ENCODE measurements at places on chromosomes 6 and 20. TPM values are rescaled to one million over a fixed set of nuclear protein-coding genes. Genes with fewer than 3 reads are reported as not detected.

Gene TSBP1
- total RNA-seq = not detected

Gene WFDC2
- total RNA-seq = 1.2 TPM

Gene THBD
- total RNA-seq = 2.5 TPM

DNA sequence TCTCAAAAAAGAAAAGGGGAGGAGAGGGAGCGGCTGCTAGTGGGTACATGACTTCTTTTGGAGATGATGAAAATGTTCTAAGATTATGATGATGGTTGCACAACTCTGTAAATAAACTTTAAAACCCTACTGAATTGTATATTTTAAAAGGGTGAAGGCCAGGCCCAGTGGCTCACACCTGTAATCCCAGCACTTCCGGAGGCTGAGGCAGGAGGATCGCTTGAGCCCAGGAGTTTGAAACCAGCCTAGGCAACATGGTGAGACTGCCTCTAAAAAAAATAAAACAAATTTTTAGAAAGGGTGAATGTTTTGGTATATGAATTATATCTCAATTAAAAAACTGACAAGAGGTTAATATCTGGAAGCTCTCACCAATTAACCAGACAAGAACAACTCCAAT is 45.4 kb downstream of the BAK1 start:
- no peaks in the 10 kb centered on the region for H3K36me3 ChIP-seq
- no peak overlapping the region for H3K4me3 ChIP-seq
- no peak overlapping the region for H3K27ac ChIP-seq
- DNase-seq = no peak
- no peaks in the 10 kb centered on the region for H3K4me1 ChIP-seq

GRCh38 chr20:53834062-53834442 is 236.3 kb downstream of the BCAS1 start:
- H3K27me3 ChIP-seq = no peaks in the 10 kb centered on the region
- H3K4me1 ChIP-seq = peaks cover 2% of the 10 kb centered on the region
- DNase-seq = no peak
- no peak overlapping the region for H3K4me3 ChIP-seq
- H3K27ac ChIP-seq = no peak overlapping the region

DNA sequence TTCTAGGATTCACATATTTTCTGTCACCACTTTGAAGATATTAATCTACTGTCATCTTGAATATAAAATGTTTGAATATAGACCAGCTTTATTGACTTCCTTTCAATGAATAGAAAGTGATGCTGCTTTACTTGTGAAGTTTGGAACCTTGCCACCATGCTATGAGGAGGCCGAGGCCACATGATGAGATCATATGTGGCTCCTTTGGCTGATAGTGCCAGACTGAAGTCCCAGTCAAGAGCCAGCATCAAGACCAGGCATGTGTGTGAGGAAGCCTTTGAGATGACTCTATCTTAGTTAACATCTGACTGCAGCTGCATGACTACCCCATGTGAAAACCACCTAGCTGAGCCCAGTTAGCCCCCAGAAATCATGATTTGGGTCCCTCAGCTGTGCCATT is 169.5 kb downstream of the OTOR start:
- no peak overlapping the region for H3K4me3 ChIP-seq
- no peaks in the 10 kb centered on the region for H3K4me1 ChIP-seq
- H3K27ac ChIP-seq = no peak overlapping the region
- no peaks in the 10 kb centered on the region for H3K36me3 ChIP-seq
- DNase-seq = no peak

GRCh38 chr20:13684566-13685222 is 46.0 kb upstream of the TASP1 start:
- H3K27me3 ChIP-seq = no peaks in the 10 kb centered on the region
- H3K4me3 ChIP-seq = no peak overlapping the region
- H3K4me1 ChIP-seq = no peaks in the 10 kb centered on the region
- no peak for DNase-seq
- no peak overlapping the region for H3K27ac ChIP-seq

DNA sequence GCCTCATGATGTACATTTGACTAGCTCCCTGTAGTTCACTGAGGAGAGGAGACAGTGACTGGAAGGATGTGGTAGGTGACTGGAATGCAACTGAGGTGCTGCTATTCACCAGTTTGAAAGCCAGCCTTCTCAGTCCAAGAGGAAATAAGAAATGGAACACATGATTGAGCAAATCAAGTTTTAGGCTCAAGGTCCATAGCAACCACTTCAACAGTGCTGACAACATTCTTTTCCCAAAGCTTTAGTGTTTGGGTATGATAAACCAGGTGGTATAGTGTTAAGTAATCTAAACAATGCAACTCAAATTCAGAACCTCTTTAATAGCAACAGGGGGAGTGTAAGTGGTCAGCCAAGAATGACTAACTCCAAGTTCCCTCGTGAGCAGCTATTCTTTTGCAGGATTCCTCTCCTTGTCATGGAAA is 9.2 kb downstream of the ZHX3 start:
- no peak for DNase-seq
- no peaks in the 10 kb centered on the region for H3K27me3 ChIP-seq
- H3K4me1 ChIP-seq = peaks cover 24% of the 10 kb centered on the region
- no peak overlapping the region for H3K4me3 ChIP-seq

GRCh38 chr6:141808662-141809061 is 324.1 kb upstream of the GJE1 start:
- no peak overlapping the region for H3K4me3 ChIP-seq
- no peak overlapping the region for H3K27ac ChIP-seq
- DNase-seq = no peak

- H3K36me3 ChIP-seq = no peaks in the 10 kb centered on the region
- no peak for DNase-seq
- no peaks in the 10 kb centered on the region for H3K4me1 ChIP-seq
- H3K27ac ChIP-seq = no peak overlapping the region
- H3K27me3 ChIP-seq = no peaks in the 10 kb centered on the region
Measured at GRCh38 chr6:5772408-5773120, 234.2 kb downstream of the NRN1 start.

DNA sequence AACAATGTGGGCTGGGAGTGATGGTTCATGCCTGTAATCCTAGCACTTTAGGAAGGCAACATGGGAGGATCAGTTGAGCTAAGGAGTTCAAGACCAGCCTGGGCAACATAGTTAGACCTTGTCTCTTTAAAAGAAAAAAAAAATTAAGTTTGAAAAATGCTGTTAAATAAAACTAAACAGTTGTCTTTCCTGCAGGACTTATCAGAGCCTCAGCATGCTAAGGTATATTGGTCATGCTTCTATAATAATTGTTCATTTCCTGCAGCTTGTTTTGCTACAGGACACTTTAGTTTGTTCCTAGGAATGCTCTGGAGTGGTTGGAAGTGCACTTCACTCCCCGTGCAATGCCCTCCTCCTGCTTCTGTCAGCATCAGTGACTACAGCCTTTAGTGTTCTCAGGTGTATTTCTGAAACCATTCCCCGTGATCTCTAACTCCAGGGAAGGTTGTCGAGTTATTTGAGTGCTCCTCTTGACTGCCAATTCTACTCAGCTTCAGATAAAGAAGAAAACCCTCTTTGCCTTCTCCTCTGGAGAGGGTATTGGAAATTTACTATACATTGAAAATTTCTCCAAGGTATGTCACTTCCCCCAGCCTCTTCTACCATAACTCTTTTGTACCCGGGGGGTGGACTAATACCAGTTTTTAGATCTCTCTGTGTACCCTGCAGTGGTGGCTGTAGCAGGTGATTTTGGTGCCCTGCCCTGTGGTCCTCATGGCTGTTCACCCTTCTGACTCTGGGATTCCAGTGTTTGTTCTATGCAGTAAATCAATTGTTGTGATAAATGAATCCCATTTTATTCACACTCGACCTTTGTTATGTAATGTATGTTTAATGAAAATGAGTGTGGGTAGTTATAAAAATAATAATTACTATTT is 33.8 kb downstream of the NHLRC1 start:
- H3K27me3 ChIP-seq = no peaks in the 10 kb centered on the region
- H3K4me3 ChIP-seq = no peak overlapping the region
- DNase-seq = no peak

DNA sequence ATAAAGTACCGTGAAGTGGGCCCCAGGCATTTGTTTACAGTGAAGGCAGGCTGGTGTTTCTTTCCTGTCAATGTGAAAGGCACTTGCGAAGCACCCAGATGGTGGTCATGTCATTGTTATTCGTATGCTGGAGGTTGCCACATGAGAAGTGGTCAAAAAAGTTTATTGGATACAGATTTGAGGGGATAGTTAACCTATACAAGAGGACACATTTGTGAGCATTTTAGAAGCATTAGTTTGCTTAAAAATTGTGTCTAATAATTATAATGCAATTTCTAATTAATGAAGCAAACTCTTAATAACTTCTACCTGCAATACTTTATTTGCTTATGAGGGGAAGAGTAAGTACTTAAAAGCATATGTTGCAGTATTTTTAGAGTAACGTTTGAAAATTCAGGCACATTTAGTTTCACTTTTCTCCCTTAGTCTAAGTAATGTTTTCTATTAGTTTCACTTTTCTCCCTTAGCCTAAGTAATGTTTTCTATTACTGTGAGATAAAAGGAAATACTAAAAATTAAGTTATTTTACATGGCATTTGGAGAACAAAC is 120.7 kb upstream of the CLDN20 start:
- DNase-seq = no peak
- no peaks in the 10 kb centered on the region for H3K36me3 ChIP-seq
- H3K27ac ChIP-seq = peak overlapping the region; percentile 34
- peak overlapping the region; percentile 11 for H3K4me3 ChIP-seq

DNA sequence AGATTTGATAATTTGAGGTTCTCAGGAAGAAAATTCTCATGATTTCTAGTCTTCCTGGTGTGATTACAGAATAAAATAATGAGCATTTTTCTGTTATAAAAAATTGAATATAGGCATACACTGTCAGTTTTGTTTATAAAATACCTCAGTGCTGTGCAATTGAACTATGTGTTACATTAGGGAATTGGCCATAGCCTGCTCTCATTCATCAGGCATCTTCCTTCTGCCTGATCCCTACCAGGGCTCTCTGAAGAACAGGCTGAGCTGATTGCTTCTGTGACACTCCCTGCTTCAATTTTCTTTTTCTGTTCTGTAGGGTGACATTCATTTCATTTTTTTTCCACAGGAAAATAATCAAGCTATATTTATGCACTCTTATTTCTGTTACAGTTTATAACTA is 162.8 kb downstream of the PHF3 start:
- H3K4me3 ChIP-seq = no peak overlapping the region
- H3K36me3 ChIP-seq = no peaks in the 10 kb centered on the region
- H3K27me3 ChIP-seq = no peaks in the 10 kb centered on the region
- no peak overlapping the region for H3K27ac ChIP-seq

DNA sequence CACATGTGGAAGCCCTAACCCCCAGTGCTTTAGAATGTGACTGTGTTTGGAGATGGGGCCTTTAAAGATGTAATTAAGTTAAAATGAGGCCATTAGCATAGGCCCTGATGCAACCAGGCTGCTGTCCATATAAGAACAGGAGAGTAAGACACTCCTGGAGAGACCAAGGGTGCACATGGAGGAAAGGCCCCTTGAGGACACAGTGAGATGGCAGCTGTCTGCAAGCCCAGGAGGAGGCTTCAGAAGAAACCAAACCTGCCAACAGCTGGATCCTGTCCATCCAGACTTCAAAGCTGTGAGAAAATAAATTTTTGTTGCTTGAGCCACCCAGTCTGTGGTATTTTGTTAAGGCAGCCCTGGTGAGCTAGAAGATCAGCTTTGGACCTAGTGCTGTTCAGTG is 16.8 kb upstream of the SNRPB2 start:
- no peaks in the 10 kb centered on the region for H3K4me1 ChIP-seq
- H3K36me3 ChIP-seq = no peaks in the 10 kb centered on the region
- H3K4me3 ChIP-seq = no peak overlapping the region
- H3K27me3 ChIP-seq = no peaks in the 10 kb centered on the region

DNA sequence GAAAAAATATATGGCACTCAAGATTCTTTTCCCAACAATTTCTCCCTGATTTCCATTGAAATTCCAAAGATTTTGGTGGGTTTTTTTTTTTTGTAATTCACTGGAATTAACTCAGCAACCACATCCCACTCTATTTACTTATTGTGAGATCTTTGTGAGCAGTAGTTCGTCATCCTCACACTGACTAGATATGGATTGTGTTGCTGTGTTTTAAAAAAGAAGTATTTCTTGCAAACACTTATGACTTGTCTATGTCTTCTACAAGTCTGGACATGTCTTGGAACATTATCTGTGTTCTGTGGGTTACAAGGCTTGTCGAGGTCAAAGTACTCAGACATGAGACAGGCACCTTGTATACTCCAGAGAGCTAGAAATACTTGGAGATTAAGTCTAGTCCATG is 7.3 kb upstream of the TENT5A start:
- DNase-seq = no peak
- H3K4me3 ChIP-seq = no peak overlapping the region
- H3K36me3 ChIP-seq = no peaks in the 10 kb centered on the region
- no peaks in the 10 kb centered on the region for H3K27me3 ChIP-seq
- no peaks in the 10 kb centered on the region for H3K4me1 ChIP-seq
- no peak overlapping the region for H3K27ac ChIP-seq

DNA sequence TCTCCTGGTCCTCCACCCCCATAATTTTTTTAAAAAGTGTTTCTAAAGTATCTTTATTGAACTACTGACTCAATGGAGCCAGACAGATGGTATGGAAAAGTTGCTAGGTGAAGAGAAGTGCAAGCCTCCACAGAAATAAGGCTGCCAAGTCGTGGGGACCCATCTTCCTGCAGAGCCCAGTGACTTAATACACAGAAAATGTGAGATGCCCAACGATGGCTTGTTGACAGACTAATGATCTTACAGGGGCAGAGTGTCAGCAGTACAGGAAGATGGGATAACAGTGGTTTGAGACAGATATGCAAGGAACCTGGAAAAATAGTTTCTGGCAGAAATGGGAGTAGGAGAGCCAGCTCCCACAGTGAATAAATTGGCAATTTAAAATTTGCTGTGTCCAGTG is 43.3 kb downstream of the FYN start:
- no peak for DNase-seq
- no peak overlapping the region for H3K27ac ChIP-seq
- peaks cover 3% of the 10 kb centered on the region for H3K4me1 ChIP-seq
- no peaks in the 10 kb centered on the region for H3K27me3 ChIP-seq

DNA sequence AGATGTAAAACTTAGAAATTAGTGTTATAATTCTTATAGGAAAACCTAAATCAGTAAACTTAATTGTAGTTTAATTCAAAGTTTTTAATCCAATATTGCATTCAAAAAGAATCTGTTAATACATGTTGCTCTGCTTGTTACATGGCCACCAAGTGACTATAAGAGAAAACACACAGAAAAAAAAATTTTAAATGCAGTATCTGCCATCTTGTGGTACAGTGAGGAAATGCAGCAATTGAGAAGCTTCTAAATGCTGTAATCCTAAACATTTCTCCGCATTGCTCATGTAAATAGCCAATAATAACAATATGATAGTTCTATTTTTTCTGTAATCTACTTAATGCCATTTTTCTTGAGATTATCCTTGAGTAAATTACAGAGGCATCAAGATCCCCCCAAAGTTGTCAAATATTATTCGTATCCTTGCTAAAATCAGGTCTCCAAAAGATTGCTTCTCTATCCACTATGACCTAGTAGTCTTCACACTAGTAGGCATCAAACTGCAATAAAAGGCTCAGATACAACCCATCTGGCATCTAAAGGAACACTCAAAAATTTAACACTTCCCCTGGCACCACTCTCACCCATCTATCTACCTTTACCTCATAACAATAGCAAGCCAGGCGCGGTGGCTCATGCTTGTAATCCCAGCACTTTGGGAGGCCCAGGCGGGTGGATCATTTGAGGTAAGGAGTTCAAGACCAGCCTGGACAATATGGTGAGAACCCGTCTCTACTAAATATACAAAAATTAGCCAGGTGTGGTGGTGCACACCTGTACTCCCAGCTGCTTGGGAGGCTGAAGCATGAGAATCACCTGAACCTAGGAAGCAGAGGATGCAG is 34.6 kb downstream of the HDAC2 start:
- no peak overlapping the region for H3K27ac ChIP-seq
- H3K27me3 ChIP-seq = no peaks in the 10 kb centered on the region
- no peaks in the 10 kb centered on the region for H3K4me1 ChIP-seq
- H3K4me3 ChIP-seq = no peak overlapping the region
